ENCODE measurements at places on chromosomes 12 and 14. TPM values are rescaled to one million over a fixed set of nuclear protein-coding genes. Genes with fewer than 3 reads are reported as not detected.

Gene NOXRED1
- 0.19 TPM for total RNA-seq

Gene OASL
- total RNA-seq = 0.56 TPM

Gene CLEC1A
- under 0.01 TPM for total RNA-seq

Gene SAV1
- total RNA-seq = 18.8 TPM

Gene CMTM5
- 0.28 TPM for total RNA-seq

Gene NID2
- total RNA-seq = 216 TPM

Gene PTPN6
- total RNA-seq = not detected

Gene PLBD1
- total RNA-seq = 2.8 TPM

Gene IQSEC3
- total RNA-seq = 0.28 TPM

Gene ESR2
- under 0.01 TPM for total RNA-seq

Gene HOXC12
- total RNA-seq = not detected

Gene MYH6
- total RNA-seq = not detected

Gene SERPINA12
- total RNA-seq = not detected

Gene HNF1A
- not detected for total RNA-seq

Gene LTBR
- total RNA-seq = 71.0 TPM

Gene DNAH10
- 20.0 TPM for total RNA-seq

Gene PDE3A
- 23.1 TPM for total RNA-seq

Gene MYF6
- not detected for total RNA-seq

Gene DPY19L2
- total RNA-seq = 1.9 TPM

Gene MUCL1
- total RNA-seq = not detected

Gene HSP90B1
- total RNA-seq = 1,591 TPM

Gene DEPDC4
- total RNA-seq = 1.7 TPM

Gene LGMN
- total RNA-seq = 87.1 TPM

Gene CD63
- total RNA-seq = 2,526 TPM

Gene PLEK2
- 42.0 TPM for total RNA-seq

Data from regular cardiac myocyte (primary cell).